ENCODE measurements at places on chromosomes 5 and 9.

- peak; percentile 27 for DNase-seq
Measured at GRCh38 chr5:167284222-167284890, 1007.1 kb upstream of the WWC1 start.

- DNase-seq: no peak
Measured at GRCh38 chr5:139199321-139199720, 1.2 kb upstream of the SIL1 start.

DNA sequence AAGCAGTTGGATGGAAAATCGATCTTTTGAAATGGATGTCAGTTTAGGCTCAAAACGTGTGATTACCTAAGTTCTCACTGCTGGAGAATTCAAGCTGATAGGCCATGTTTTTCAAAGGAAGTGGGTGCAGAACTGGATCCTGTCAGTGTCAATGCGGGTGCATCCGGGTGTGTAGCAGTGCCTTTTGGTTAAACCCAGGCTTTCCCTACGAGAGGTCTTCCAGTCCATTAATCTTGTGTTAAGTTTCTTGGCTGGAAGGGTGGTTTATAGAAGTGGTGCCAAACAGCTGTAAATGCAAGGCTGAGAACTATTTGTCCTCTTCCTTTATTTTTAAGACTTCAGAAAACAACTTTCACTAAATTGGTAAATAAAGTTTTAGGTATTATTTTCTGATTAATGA, 71.9 kb downstream of the DAPK1 start:
- peak; percentile 55 for DNase-seq

- no peak for DNase-seq
Measured at GRCh38 chr9:84485539-84485938, 145.0 kb upstream of the SLC28A3 start.

GRCh38 chr5:53037141-53037859, 48.1 kb downstream of the ITGA2 start:
- DNase-seq: peak; percentile 11

DNA sequence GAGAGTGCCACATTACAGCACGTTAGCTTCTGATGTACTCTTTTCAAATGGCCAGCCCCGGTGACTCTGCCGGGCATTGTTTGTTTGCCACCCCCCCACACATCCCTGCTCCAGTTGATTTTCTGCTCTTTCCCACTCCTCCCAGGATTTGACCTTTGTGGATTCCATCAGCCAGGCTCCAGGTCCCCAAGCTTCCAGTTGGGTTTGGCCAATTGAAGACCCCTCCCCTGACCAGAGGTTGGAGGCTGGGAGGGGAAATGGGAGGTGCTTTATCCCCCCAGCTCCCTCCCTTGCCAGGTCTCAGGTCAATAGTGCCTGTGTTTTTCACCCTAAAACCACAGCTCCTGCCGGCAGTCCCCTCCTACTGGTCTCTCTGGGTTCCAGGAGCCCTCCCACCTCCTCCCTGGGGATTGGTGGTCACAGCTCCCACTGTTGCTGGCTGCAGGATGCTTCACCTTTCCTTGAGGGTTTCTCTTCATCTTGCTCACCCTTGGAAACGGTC, 34.9 kb downstream of the IRF1 start:
- no peak for DNase-seq

DNA sequence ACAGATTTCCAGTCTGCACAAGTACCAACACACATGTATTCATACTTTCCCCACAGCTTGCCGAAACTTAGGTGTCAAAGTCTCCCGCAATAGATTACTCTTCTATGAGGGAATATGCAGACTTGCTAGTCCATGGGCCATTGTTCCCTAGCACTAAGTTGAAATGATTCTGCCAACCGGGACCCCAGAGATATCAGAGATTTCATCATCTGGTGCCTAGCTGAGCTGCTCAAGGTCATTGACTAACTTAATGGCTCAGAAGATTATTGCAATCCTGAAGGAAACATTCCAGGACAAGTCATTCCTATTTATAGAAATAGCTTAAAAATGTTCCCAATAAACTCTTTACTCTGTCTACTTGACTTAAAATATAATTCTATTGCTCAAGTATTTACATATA, 202.6 kb downstream of the PIK3R1 start:
- peak; percentile 78 for DNase-seq

Data from umbilical cord (tissue), 2 donors.